ENCODE measurements at places on chromosomes 1 and 21.

DNA sequence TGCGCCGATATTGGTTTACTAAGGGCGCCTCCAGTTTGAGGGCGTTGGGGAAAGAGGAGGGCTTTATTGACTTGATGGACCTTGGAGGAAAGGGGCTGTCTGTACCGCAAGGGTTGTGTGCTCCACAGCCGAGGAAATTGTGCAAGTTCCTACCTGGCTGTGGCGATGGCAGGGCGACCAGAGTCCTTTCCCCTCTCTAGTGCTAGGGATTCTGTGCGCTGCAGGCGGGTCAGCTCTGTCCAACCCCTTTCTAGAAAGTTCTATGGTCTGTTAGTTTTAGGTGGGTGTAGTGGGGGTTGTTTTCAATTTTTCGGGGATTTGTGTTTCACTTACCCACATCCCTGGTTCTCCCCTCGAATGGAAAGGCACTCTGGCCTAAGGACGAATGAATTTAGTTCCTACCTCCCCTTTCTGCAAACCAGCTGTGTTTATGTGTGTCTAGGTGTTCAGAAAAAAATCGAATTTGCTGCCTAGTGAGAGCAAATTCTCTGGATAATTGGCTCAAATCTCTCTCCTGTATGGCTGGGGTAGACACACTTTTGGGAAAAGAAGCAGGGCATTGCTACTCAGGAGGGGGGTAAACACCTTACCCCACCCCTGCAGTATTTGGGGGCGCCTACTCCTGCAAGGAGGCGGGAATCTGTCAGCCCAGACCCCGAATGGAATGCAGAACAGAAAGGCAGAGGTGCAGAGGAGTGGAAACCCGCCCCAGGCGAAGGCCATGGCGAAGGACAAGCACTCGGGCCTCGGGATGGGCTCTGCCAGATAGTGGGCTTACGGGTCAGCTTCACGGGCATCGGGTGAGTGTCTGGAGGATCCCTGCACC is 2.0 kb downstream of the DMBX1 start:
- no peak for DNase-seq

GRCh38 chr1:9420835-9421532 is 118.3 kb upstream of the SLC25A33 start:
- DNase-seq: no peak

GRCh38 chr1:229887043-229887822 is 179.8 kb upstream of the GALNT2 start:
- no peak for DNase-seq

DNA sequence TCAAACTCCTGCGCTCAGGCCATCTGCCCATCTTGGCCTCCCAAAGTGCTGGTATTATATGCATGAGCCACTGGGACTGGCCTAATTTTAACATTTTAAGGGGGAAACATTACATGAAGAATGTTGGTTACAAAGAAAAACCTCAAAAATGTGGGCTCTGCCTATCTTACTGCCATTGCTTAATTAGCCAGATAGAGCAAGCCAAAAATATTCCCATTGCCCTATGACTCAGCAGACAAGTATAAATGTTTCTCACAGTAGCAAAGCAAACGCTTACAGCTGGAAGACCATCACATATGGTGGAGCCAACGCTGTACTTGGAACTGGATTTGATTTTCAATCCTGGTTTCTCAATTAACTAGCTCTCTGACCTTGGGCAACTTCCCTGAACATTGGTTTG is 502.0 kb downstream of the SMYD3 start:
- no peak for DNase-seq

DNA sequence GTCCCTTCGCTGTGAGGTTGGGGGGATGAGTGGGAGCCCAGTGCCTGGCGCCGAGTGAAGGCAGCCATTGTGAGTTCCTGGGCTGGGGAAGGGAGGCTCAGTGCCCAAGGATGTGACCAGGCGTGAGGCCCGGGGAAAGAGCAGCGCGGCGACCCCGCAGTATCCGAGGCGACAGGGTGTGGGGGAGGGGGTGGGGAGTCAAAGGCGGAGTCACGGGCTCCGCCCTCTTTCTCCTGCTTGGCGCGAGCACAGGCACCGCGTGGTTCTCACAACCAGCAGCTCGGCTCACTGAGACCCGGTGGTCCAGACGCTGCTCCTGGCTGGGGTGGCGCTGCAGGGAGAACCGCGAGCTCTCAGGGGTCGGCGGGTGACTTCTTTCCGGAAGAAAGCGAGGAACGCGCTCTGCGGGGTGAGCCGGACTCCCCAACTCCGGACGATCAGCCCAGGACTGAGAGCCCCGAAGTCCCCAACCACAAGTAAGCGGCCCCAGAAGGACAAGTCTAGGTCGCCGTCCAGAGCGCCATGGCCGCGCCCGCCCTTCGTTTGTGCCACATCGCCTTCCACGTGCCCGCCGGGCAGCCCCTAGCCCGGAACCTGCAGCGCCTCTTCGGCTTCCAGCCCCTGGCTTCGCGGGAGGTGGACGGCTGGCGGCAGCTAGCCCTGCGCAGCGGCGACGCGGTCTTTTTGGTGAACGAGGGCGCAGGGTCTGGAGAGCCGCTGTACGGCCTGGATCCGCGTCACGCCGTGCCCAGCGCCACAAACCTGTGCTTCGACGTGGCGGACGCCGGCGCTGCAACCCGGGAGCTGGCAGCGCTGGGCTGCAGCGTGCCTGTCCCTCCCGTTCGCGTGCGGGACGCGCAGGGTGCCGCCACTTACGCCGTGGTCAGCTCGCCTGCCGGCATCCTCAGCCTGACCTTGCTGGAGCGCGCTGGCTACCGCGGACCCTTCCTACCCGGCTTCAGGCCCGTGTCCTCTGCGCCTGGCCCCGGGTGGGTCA is at the start of gene HPDL:
HPDL (plus strand) TSS at position 269 of the 997 bp plus-strand sequence; CDS start at position 523, 254 bp downstream.
- peak; percentile 63 for DNase-seq

- no peak for DNase-seq
Observed at GRCh38 chr1:230878591-230878990, 10.3 kb upstream of the C1orf198 start.

DNA sequence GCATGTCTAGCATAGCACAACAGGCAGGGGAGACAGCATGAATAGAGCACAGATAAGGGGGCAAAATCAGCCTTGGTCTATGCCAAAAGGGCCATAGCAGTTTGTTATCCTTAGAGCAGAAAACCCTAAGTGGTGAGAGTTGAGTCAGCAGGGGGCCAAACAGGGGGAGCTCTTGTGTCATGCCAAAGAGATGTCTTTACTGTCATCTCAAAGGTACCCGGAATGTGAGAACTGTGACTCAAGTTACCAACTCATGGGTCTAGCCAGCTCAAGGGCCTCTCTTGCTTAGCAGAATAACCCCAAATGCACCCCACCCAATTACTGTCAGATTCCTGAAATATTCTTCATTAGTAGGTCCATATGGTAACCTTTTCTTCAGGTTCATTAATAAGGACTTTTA is 45.9 kb upstream of the NRDC start:
- DNase-seq: no peak

DNA sequence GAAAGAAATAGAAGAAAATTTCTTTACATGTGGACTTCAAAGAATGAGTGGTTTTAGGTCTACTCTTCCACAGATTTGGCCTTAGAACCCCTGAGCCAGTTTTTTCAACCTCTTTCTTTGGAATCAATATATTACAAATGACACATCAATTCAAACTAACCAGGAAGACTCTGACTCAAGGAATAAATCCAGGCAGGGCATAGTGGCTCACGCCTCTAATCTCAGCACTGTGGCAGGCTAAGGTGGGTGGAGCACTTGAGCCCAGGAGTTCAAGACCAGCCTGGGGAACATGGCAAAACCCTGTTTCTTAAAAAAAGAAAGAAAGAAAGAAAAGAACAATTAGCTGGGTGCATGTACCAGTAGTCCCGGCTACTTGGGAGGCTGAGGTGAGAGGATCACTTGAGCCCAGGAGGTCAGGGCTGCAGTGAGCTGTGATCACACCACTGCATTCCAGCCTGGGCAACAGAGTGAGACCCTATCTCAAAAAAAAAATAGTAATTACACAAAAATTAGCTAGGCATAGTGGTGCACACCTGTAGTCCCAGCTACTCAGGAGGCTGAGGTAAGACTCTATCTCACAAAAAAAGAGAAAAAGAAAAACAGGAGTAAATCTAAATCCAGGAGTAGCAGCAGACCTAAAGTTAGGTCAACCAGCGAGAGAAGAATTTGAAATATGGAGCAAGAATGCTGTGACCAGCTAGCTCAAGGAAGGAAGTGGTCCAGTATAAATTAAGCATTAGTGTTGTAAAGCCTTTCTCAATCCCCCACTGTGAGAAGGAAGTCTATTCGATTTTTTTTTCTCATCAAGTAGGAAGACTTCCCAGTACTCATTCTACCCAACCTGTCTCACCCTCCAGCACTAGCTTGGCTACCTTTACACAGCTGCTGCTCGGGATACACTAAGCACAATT is 1.9 kb downstream of the SORT1 start:
- DNase-seq: no peak

DNA sequence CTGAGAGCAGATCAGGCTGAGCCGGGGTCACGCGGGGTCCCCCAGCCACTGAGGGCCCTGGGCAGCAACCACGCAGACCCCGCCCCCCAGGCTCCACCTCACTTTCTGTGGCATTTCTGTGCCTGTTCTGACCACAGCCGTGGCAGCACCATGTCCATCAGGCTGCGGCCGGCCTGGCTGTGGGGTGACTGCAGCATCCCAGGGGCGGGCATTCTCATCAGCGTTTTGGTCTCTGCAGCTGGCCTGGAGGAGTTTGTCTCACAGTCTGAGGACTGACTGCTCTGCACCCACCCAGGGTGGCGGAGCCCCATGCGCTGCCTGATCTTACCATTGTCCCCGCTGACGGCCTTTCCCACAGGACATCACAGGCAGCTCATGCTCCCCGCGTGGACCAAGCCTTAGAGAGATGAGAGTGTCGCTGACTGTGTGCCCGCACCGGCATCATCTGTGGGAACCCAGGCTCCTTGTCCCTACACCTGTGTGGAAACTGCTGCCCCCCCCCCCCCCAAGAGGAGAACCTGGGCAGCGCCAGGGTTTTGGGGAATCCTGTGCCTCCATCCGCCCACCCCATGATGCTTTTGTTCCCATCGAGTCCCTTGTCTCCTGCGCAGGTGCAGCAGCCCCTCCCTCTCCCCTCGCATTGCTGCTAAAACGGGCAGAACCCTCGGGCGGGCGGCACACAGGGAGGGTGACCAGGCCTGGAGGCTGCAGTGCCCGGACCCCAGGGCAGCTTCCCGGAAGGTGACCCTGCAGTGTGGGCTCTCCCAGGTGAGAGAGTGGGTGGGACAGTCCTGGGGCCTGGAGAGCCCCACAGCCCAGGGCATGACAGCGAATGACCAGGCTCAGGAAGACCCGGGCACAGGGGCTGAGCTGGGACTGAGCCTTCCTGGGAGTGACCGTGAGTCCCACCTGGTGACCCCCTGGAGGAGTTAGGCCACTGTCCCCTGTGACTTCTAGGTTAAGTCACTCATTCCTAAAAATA is 1.8 kb downstream of the KRTAP10-1 start:
- DNase-seq: no peak

Data from stimulated activated CD8-positive, alpha-beta memory T cell treated with anti-CD3 and anti-CD28 coated beads, Interleukin-7, amount 100 ng/mL, for 48 hours (primary cell).